CD4-positive, alpha-beta T cell treated with Interleukin-17A for 4 hours (primary cell): ENCODE measurements at places on chromosomes 2 and 18.

- DNase-seq: no peak
Observed at GRCh38 chr2:46711156-46711555, 204.4 kb downstream of the MCFD2 start.

- DNase-seq: no peak
Observed at GRCh38 chr2:46131-46470, 204 bp downstream of the FAM110C start.

DNA sequence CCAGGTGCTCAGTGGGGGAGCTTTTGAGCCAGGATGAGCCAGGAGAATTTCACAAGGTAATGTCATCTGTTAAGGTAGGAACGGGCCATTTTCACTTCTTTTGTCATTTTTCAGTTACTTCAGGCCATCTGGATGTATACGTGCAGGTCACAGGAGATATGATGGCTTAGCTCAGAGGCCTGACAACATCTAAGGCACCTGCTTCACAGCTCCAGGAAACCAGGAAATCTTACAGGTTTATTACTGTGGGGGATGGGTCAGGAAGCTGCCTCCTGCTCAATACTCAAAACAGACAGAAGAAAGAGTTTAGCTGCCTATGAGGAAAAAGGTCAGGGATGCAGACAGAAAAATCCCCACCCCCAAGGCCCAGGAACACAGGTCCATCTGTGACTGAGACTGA lies 364.3 kb upstream of the LRP1B start:
- DNase-seq: no peak

DNA sequence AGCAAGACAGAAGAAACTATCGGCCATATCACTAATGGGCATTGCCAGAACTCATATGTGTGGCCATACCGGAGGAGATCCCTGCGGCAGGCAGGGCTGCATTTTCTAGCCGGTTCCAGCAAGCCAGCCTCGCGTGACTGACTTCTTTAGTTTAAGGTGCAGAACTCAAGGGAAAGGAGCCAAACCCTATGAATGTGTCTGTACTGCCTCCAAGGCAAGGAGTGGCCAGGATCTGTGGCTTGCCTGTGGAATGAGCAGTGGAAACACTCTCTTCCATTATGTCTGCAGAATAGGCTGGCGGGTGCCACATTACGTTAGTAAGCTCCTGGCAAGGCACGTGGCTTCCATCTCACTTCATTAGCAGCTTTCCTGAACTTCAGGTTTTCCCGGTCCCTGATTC lies 137.6 kb downstream of the ATL2 start:
- no peak for DNase-seq

- DNase-seq: no peak
Observed at GRCh38 chr2:52821631-52822030, 946.0 kb upstream of the CHAC2 start.

GRCh38 chr2:230636684-230637271 lies 75.9 kb upstream of the CAB39 start:
- no peak for DNase-seq

DNA sequence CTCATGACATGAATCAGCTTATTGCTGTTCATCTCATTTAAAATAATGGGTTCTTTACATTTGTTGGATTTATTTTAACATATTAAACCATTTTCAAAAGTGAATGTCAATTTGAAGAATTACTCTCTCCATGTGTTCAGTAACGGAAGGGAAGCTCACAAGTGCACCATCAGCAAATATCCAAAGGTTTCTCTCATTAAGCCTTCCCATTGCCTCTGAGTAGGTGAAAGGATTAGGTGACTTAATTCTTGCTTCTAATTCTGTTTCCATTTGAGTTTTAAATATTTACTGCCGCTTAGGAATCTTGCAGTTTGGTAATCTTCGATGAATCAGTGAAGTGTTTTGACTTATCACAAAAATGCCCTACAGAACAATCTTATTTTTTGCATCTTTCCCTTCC lies 145.1 kb upstream of the NYAP2 start:
- DNase-seq: no peak

GRCh38 chr2:16475586-16475985 lies 190.0 kb downstream of the CYRIA start:
- no peak for DNase-seq

DNA sequence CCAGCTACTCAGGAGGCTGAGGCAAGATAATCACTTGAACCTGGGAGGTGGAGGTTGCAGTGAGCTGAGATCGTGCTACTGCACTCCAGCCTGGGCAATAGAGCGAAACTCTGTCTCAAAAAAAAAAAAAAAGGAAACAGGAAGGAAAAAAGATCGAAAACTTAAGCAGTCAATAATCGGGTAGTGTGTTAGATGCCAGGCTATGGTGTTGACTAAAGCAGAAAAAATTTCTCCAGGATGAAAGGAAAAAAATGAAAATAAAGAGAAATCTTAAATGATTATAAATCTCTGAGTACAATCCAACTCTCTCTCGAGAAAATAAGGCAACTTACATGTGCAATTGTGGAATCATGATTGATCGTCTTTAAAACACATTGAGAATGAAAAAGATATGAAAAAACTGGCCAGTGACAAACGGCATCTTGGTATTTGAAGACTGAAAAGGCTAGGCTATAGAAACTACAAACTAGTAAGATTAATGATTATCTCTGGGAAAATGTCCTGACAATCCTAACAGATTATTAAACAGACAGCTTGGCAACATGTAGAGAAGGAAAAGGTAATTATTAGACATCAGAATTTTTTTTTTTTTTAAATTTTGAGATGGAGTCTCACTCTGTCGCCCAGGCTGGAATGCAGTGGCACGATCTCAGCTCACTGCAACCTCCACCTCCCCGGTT lies 16.3 kb upstream of the EPHA4 start:
- no peak for DNase-seq

DNA sequence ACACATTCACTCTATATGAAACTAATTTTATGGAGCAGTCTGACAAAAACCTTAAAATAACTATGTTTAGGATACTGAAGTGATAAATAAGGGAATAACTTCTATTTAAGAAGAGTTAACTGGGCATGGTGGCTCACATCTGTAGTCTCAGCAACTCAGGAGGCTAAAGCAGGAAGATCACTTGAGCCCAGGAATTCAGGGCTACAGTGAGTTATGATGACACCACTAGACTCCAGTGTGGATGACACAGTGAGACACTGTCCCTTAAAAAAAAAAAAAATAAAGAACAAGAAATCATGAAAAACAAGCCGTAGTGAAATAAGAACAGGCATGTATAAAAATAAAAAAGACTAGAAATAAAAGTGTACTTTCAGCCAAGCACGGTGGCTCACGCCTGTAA lies 82.0 kb downstream of the THADA start:
- DNase-seq: no peak

DNA sequence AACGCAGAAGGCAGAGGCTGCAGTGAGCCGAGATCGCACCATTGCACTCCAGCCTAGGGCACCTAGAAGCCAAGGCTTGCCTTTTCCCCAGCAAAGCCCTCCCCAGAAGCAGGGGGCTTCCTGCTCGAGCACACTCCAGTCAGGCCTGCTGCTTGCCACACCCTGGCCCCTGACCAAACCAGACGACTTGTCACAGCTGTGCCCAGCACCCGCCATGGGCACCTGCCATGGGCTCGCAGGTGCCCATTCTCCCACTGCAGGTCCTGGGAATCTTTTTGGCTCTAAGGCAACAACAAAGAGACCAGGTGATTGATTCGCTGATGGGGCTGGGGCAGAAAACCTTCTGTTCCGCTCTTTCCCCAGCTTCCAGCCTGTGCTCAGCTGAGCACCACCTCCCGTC lies 4.9 kb downstream of the KCNK3 start:
- no peak for DNase-seq

- DNase-seq: no peak
Observed at GRCh38 chr2:207083361-207084110, 82.2 kb downstream of the KLF7 start.

DNA sequence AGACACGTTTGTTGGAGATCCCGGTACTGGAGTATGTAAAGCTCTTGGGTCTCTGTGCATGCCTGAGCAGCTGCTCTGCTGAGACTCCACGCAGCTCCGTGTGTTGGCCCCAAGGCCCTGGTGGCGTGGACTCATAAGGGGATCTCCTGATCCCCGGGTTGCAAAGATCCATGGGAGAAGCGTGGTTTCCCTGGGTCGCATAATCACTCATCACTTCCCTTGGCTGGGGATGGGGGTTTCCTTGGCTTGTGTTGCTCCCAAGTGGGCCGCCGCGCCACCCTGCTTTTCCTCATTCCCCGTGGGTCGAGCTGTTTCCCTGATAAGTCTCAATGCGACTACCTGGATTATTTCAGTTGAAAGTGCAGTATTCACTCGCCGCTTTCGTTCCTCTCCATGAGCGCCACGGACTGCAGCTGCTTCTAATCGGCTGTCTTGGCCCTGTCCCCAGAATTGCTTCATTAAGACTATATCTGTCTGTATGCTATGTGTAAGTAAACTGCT lies 76.0 kb downstream of the EPC2 start:
- no peak for DNase-seq

- DNase-seq: no peak
Observed at GRCh38 chr2:205054789-205055188, 509.5 kb downstream of the PARD3B start.

GRCh38 chr2:196535742-196536141 lies 103.8 kb upstream of the CCDC150 start:
- no peak for DNase-seq

- DNase-seq: no peak
Observed at GRCh38 chr2:85221067-85221691, 88.0 kb downstream of the TCF7L1 start.

GRCh38 chr2:99867770-99868169 lies 274.6 kb downstream of the AFF3 start:
- DNase-seq: no peak

DNA sequence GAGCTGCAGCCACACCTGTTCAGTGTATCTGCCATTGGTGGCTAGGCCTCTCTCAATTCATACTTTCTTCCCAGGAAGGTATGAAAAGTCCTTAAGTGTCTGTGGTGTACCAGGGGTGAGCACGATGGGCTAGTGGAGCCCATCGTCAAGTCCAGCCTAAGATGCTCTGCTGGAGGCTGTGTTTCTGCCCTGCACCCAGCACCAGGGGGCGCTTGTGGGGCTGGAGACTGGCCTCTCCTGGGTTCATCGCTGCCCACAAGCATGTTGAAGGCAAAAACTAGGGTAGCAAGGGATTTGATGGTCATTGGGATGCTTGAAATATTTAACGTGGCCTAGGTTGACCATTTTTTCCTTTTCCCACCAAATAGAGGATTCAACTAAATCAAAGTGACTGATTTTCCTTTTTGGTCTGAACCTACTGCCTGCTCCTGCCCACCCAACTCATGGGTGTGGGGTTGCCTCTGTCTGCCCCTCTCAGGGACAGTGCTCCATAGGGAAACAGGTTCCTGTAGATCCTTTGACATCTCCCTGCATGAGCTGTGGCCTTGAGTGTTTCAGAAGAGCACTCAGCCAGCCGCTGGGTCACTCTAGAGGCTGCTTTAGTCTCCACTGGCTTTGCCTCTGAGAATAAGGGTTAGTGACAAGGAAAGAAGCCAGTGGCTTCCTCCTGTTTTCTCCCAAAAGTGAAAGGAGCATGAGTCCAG lies 59.0 kb downstream of the TPGS2 start:
- no peak for DNase-seq

- no peak for DNase-seq
Observed at GRCh38 chr2:159249990-159250715, 36.4 kb downstream of the WDSUB1 start.

- DNase-seq: no peak
Observed at GRCh38 chr2:154143105-154143504, 271.4 kb downstream of the GALNT13 start.

DNA sequence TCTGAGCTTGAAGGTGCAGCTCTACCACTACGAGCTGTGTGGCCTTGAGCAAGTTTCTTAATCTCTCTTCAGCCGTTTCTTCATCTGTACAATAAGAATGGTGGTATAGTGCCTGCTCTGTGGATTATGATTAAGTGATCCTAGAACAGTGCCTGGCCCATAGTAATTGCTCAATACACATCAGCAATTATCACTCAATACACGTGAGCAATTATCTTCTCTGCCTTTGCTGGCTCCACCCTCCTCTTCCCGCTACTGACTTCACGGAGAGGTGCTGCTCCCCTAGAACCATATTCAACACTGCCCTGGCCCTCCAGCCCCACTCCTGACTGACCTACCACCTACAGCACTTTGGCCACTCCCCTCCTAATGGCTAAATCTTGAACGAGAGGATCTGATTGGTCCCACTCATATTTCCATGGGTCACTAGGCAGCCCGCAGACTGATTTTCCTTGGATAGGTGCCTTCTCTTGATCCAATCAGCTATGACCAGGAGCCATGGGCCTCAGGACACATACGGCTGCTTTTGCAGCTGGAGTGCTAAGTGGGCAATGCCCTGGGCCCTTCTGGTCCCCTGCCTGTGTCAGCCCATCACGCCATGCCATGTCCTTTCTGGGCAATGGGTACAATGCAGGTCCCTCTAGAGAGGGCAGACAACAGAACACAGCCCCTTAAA lies 77.5 kb downstream of the STPG4 start:
- no peak for DNase-seq

- no peak for DNase-seq
Observed at GRCh38 chr2:36981911-36982310, 15.6 kb upstream of the STRN start.

DNA sequence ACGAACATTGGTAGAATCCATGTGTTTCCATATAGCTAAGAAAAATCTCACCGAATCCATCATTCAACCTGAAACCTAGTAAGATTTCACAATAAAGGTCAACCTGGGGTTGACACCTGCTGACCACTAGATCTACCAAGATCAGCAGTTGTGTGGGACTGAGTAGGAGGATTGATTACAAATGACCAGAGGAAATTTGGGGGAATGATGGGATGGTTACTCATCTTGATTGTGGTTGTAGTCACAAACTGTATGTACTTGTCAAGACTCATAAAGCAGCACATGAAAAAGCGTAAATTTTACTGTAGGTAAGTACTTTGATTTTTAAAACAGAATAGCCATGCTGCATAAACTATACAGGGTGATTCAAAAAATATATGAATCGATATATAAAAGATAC lies 14.7 kb downstream of the DAPL1 start:
- no peak for DNase-seq

DNA sequence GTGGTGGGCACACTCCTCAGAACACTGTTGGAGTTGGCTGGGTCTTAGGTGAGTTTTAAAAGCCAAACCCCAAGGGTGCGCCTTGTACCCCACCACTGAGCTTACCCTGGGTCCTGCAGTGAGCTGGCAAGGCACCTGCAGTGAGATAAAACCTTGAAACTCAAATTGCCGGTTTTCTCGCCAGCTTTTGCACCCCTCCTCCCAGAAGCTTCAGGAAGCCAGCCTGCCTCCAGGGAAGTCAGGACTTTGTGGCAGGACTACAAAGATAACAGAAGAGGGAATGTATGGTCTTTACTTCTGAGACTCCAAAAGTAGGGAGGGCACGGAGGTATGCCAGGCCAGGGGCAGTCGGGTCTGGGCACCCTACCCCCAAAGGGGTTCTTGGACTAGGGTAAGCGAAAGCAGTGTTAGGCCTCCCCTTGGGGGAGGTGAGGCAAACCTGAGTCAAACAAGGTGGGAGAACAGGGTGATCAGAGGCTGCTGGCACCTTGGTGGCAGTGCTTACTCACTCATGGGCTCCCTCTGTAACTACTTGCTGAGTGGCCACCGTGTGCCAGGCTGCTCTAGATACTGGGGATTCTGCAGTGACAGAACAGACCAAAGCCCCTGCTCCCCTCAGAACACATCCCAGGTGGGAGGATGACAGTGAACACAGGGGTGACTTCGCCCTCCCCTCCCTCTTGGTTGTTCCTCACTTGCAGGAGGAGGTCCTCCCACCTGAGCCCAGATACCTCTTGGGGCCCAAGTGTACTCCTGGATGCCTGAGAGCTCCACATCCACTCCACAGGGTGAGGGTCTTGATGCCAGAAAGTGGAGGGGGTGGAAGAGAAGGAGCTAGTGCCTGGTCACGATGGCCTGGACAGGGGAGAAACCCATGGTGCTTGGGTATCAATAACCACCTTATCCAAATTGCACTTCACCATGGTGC lies 69.3 kb upstream of the RGPD5 start:
- DNase-seq: no peak
